ENCODE measurements at places on chromosomes 13 and 19.
A peak's percentile ranks its signal among the peaks of the same experiment; 100 is the strongest.

DNA sequence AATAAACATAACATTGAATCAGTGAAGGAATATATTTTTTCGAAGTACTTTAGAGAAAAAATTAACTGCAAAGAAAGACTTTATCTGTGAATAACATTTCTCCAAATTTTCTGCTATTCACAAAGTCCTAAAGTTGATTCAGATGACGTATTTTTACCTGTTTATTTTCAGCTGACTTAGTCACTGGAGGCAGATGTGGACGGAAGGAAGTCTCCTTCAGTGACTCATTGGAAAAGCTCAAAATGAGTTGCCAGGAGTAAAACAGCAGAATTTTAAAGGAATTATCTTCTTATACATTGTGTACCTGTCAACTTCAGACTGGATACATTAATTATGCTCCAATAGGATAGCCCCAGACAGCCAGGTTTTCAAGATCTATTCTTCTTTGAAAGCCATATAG, 679.3 kb upstream of the GPC6 start:
- DNase-seq: no peak

DNA sequence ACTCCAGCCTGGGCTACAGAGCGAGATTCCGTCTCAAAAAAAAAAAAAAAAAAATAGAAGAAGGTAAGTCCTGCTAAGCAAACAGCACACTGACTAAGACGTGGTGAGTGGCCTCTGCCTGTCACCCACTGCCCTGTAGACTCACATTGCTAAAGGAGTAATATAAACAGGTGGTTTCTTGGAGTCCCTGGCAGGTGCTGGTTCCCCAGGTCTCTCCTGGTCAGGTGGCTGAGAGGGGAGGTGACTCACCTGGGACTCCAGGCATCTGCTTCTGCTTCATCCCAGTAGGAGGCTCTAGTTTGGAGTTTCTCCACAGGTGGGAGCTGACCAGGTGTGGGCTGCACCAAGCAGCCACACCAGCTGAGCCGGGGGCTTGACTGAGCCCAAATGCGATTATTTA, at the start of gene OR10H1:
OR10H1 (minus strand) TSS at position 359 of the 400 bp plus-strand sequence. CDS start 7,627 bp downstream, outside the sequence.
- no peak for DNase-seq

DNA sequence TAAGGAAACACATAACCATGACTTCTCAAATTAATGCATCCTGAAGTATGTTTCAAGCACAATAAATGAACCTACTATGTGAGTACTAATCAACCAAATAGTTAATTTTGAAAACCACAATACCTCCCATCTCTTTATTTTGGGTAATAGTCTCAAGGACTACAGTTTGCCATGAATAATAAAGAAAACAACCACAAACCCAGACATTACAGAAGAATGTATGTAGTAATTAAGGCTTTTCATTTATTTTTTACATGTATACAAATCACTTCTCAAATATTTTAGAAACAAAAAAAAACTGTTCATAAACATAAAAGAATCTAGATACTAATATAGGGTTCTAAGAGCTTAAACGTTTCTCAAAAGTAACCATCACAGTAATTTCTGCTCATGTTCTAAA, 6.8 kb downstream of the KATNAL1 start:
- DNase-seq: no peak

DNA sequence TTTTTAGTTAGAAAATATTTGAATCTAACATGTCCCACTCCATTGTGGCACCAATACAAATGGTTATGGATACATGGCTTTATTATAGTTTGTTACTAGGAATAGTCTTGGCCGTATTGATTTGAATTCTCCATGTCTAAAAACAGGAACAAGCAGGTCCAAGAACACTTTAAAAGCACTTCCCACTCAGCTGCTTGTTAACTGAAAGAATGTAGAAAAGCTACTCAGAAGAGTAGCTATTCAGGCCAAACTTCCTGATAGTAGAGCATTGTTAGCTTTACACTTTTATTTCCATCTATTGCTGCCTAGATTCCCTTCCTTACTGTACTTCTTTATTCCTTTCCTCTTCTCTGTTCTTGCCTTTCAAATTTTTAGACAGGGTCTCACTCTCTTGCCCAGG, 6.9 kb downstream of the PIBF1 start:
- no peak for DNase-seq

GRCh38 chr19:19064811-19065745, 1.3 kb downstream of the SLC25A42 start:
- peak; percentile 58 for DNase-seq

DNA sequence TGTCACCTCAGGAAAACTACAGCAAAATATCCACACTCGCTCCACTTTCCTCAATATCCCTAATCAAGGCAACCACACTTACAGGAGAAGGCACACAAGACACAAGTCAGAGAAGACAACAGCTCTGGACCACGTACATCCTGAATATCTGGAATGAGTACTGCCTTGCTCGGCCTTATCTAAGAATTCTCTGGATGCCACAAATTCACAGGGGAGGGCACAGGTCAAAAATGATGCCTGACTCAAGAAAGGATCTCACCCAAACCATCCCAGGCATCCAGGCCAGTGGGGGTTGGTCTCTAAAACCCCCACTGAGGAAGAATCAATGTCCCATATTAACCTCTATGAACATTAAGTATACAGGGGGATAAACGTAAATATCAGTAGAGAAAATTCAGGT, 29.9 kb downstream of the ATP7B start:
- no peak for DNase-seq

- DNase-seq: no peak
Observed at GRCh38 chr19:43700395-43701000, 15.4 kb upstream of the IRGC start.

DNA sequence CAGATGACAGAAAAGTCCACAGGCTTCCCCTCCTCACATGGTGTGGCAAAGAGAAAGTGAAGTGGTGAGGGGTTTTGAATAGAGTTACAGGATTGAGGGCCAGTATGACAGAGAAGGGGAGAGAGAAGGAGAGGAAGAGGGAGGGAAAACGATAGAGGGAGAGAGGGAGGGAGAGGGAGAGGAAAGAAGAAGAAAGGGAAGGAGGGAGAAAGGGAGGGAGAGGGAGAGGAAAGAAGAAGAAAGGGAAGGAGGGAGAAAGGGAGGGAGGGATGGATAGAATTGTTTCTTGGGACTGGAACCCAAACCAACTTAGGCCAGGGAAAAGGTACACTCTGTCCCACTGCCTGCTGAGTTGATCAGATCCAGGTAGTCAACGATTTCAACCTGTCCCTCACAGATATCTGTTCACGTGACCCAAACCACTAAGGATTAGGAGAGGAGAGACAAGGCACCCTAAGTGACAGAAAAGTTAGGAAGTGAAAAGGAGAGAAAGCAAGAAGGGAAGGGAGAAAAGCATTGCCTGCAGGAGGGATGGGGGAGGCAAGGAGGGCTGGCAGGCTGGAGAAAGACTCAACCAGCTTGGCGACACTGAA, 8.1 kb upstream of the IGFL3 start:
- no peak for DNase-seq

GRCh38 chr19:13173139-13173737, 23.0 kb downstream of the IER2 start:
- no peak for DNase-seq

DNA sequence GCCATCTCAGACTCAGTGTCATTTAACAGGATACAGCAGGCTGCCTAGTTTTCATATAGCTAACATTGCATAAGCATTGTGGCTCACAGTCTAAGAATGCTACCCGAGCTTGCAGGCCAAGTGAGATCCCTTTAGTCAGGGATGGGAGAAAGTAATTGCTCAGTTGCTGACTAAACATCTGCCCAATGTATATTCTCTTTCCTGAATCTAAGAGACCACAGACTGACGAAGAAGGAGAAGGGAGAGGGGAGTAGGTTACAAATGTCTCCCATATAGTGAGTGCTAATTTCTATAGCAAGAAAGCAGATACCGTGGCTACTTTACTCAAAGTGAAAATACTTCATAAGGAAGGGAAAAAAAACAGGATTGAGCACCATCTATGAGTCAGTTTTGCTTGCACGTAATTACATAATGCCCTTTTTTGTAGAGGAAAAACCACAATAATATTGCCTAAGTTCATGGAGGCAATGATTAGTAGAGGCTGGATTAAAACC, 453.9 kb downstream of the COG6 start:
- no peak for DNase-seq

GRCh38 chr19:29439688-29440550, 85.9 kb upstream of the VSTM2B start:
- no peak for DNase-seq

- no peak for DNase-seq
Observed at GRCh38 chr19:9070066-9070465, 16.8 kb upstream of the OR1M1 start.

- no peak for DNase-seq
Observed at GRCh38 chr13:90918536-90918935, 429.0 kb upstream of the MIR17HG start.

DNA sequence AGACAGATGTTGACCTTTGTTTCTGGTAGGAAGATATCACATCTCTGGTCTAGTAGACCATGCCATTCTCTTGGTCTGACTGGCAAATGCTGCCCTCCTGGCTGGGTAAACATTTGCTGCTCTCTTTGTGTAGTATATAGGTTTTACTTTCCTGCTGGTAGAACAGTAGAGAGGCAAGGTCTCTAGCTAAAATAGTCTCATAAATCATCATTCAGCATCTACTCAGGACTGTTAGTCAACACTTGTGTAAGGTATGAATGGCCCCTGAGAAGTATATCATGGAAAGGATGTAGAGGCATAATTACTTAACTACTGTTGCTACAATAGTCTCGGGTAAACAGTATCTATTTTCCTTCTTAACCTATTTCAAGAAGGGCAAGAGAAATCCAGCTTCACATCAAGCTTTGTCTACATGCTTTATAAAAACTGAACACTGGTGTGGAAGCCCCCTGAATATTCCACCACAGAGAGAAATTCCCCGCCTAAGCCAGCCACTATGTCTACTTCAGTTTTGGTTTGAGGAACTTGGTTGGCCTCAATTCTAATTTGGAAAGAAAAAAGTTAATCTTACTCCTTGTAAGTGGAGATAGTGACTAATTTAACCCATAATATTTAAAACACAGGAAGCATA, 18.4 kb upstream of the MYCBP2 start:
- DNase-seq: no peak

DNA sequence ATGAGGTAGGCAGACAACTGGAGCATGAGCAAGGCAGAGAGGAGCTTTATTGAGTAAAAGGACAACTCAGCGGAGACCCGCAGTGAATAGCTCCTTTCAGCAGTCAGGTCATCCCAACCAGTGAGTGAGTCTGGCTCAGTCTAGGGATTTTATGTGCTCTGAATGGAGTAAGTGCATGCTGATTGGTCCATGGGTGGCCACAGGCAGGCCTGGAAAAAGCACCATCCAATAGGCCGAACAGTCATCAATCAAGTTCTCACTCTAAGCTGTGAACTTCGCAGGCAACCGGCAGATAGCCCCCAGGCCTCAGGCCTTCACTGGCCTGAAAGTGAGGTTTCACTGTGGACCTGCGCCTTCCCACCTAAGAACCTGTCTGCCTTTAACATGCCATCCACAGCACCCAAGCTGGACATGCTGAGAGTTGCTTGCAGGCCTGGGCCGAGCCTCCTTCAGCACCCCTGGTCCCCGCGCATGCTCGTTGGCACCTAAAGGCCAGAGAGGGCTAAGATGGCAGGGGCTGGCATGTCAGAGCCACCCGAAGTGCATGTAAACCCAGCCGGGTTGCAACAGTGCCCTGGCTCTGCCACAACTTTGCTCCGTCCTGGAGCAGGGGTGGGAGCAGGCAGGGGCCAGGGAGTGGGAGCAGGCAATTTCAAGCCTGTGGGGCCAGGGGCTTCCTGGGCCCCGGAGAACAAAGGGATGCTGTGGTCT, 698.7 kb downstream of the SLITRK1 start:
- no peak for DNase-seq

DNA sequence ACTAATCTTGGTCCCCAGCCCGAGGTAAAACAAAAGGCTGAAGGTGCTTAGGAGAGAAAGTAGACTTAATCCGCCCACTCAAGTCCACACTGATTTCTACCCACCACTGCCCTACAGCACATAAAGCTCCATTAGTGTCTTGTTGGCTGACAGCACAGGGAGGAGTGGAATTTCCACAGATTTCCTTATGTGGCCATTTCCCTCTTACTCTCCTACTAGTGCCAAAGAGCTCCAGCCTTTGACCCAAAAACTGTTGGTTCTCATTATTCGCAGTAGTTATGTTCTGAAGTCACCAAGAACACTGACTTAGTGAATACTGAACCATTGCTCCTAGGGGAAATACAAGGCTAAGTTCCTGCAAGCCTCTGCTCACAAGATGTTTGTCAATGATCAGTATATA, 61.2 kb downstream of the RAB20 start:
- no peak for DNase-seq

DNA sequence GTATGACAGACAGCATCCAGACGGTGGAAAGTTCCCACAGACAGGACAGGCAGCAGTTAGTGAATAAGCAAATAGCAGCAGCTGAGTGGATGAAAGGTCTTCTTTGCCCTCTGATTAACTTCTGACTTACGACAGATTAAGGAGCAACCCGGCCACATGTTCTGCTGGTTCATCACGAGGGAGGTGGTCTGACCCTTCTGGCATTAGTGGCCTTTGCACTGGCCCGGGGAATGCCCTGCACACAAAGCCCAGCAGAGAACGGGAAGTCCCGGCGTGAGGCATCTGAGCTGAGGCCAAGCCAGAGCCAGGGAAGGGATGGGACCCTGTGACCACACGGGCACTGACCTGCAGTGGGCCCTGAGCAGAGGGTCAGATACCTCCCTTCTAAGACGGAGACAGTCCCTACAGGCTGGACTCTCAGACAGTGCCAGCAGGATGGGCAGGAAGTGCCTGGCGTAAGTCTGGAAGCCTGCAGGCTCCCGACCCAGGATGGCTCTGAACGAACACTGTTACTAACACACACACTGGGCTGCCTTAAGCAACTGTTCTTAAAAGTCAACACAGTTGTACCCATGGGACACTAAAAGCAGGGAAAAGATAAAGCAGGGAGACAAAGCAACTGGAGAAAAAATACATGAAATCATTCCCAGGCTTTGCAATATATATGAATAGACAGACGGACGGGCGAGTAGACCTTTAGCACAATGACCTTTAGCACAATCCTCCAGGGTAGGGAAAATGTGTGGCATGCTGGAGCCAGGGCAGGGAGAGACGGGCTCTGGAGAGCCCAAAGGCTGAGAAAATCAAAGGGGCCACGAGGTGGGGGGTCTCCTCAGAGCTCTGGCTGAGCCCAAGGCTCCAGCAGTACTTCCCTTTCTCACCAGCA, 6.3 kb downstream of the C19orf12 start:
- DNase-seq: no peak

- DNase-seq: no peak
Observed at GRCh38 chr13:114174529-114174961, 4.5 kb upstream of the CFAP97D2 start.

DNA sequence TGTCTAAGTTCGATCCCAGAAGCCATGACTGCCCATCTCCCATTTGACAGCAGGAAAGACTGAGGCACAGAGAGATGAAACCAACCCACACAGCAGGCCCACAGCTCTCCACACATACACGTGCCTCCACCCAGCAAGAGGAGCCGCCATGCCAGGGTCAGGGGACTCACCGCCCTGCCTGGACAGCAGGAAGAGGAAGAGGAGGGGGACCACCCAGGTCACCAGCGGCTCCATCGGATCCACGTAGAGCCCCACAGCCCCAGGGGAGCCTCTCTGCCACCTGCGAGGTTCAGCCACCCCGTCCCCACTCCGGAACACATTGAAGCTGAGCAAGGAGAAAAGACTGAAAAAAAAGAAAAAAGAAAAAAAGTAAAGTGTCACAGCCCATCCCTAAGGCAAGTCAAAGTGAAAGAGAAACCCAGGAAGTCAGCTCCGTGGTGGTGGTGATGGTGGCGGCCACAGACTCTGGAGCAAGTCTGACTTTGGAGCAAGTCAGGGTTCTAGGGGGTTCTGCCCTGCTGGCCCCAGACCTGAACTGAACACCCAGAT, at the start of gene IL12RB1:
IL12RB1 (minus strand) TSS at position 345 of the 549 bp plus-strand sequence; CDS start at position 234, 111 bp downstream.
- DNase-seq: no peak
